ENCODE measurements at places on chromosomes 3 and 15.
A peak's percentile ranks its signal among the peaks of the same experiment; 100 is the strongest.

DNA sequence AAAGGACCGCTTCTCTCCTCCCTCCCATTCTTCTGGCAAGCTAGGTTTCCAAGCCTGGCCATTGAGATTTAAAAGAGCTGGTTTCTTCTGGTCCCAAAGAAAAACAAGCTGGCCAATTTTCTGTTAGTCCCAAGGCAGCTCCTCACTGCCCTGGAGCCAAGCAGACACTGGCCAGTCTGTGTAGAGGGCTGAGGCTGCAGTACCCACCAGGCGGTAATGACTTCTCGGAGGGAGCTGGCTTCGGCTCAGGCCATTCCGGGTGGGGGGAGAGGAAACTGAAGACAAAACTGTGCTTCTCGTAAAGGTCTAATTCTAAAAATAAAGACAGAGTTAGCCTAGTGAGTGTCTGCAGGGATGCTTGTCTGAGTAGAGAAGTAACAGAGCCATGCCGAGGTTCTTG lies 78.5 kb upstream of the SMAD3 start:
- no peak for DNase-seq

DNA sequence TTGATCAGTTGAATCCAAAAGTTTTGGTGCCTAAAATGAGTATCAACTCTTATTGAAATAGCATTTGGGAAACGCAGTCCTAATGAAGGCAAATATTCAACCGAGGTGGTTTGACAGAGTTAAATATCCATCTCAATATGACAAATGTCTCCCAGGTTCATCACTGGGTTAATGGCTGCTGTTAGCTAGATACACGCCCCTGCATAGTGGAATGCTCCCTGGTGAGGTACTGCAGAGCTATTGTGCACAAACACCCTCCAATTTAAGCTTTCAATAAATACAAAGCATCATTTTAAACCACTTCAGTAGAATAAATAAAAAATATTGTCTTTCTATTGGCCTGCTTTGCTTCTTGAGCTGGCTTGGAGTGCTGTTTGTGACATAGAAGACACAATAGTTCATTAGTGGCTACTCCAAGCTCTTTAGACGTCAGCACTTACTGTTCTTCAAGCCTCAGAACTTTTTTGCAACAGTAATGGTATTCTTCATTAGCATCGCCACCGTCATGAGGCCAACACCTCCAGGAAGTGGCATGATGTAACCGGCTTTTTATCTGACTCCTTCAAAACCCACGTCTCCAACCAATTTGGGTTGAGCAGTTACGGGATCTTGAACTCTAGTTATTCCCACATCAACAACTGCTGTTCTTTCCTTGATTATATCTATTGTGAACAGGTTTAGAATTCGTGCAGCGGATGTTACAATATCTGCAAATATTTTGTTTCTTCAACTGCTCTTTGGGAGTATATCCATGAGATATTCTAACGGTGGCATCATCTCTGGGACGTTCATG lies 1159.6 kb upstream of the EPHA6 start:
- no peak for DNase-seq

DNA sequence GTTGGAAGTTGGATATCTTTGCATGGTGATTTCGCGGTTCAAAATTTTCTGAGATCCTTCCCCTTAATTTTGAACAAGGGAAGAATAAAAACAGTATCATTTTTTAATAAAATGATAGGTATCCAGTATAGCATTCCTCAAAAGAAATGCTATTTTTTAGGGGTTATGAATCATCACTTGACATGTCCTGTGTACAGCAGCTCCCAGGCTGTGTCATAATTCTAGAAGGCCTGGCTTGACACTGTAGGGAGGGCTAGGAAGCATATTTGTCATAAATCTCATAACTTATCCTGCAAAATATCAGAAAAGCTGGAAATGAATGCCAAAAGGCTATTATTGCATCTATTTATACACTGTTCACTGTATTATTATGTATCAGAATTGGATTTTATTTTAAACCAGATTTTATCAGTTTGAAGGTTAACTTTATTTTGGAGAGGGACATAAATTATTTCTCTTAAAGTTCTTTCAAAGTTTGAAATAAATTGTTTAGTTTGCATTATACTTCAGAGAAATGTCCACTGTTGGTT lies 539.1 kb upstream of the ROBO2 start:
- no peak for DNase-seq

- DNase-seq, result no peak
These were observed 58.7 kb downstream of the FOXB1 start for GRCh38 chr15:60062826-60063225.

GRCh38 chr3:137692803-137693431 lies 71.2 kb upstream of the SOX14 start:
- DNase-seq, result peak; percentile 57

- no peak for DNase-seq
These were observed 29.7 kb downstream of the EFCAB12 start for GRCh38 chr3:129398803-129399144.

DNA sequence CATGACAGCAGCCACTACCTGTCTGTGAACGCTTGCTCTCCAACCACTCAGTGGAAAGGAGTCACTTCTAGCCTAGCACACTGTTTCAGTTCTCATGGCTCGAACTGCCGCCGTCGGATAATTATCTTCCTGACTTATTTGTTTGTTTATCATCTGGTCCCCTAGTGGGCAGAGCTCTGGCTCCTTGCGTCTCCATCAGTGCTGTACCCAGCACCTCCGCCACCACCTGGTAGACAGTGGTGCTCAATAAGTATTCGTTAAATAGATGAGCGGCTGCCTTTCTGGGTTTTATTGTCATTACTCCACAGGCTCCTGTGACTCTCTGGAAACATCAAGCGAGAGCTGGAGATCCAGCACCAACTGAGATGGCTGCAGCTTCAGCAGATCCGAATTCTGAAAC lies 297.5 kb downstream of the NTRK3 start:
- no peak for DNase-seq

- DNase-seq, result no peak
These were observed 21.4 kb downstream of the EIF4E3 start for GRCh38 chr3:71703797-71704196.

Measured in SHP77 treated with DMSO at 0.1 percent for 48 hours (cell line).